OCI-M1 (cell line): ENCODE measurements at places on chromosomes 3 and 15.

GRCh38 chr3:149657321-149657925 lies 402 bp downstream of the WWTR1 start:
- peak; percentile 49 for DNase-seq

DNA sequence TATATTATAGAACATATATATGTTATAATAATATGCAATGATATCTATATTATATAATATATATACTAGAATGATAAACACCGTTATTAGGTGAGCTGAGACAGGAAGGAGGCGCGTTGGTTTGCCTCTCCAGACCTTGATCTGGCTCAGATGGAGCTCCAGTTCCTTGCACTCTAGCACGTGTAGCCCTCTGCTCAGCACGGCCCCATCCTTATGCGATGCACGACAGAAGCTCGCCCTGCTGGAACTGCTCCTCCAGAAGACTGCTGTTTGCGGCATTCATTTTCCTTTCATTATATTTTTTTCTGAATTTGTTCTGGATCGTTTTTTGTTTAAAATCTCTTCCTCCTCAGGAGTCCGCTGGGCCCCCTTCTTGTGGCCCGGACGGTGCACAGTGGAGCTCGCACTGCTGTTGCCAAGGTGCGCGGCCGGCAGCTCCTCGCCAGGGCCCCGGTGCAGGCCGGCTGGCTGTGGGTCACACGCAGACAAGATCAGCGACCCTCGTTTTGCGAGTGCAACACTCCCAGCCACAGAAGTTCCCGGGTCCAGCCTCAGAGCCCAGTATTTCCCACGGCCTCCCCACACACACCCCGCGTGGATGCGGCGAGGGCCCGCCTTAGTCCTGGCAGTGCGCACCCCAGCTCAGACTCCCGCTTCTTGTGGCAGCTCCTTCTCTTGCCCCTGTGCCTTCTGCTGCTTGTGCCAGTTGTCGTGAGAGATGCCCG lies 112.2 kb downstream of the CHL1 start:
- no peak for DNase-seq

DNA sequence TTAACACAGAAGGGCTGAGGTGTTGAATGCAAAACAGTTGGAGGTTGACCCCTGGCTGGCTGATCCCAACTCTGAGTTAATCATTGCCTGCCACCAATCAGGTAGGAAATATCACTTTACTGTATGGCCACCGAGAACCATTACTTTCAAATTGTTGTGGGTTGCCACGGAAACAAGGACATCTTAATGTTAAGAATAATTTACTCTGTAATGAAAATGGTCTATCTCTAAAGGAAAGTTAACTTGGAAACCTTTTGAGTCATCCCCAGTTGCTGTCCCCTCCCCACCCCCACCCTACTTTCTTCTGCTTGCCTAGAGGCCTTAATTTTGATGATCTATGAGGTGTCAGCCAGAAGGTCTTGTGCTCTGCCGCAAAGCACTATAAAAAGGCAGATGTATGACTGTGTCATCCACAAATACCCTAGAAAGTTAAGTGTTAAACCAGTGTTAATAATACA lies 78.7 kb upstream of the SNRK start:
- DNase-seq, result no peak

DNA sequence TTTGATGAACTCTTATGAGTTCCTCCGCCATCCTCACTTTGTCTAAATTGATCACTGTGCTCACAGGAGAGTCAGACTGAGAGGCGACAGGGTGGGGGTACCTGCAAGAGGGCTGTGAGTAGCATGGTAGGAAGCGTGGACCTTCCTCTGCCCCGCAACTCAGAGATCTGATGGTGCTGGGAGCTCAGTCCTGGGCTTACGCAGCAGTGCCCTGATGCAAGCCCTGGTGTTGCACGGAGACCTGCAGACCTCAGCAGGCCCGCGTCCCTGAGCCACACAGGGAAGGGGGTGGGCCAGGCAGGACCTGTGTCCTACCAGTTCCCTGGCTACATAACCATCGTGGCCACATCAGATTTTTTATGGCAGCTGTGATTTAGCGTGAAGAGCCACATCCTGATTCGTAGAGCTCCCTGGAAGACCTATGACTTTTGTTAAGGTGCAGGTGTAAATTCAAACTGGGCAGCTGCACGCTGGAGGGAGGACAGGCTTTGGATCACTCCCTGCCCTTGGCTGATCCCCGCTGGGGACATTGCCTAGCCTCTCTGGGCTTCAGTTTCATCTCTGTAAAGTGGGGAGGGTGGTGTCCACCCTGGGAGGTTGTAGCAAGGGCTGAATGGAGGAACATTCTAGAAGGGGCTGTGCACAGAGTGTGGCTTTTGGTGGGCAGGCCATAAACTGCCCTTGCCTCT lies 176.1 kb downstream of the KLF13 start:
- no peak for DNase-seq

- DNase-seq, result peak; percentile 6
Measured at GRCh38 chr15:70243686-70244540, 146.2 kb upstream of the TLE3 start.

DNA sequence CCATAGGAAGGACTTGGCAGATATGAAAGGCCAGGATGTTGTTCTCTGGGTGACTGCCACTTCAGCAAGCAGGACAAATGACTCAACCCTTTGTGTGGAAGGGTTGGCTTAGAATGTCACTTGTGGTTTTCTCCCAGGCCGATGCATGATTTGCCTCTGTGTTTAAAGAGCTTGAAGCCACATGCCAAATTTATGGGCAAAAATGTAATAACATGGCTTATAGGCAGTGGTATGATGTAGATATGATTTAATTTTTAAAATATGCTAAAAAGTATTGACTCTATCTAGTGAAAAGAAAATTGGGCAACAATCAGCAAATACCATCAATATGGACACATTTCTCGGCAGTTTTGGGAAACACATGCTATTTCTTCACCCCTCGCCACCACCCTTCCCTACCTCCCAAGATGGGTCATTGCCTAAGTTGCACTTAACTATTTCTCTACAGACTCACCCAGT lies 114.6 kb downstream of the CYP19A1 start:
- DNase-seq, result peak; percentile 80

- DNase-seq, result peak; percentile 57
Measured at GRCh38 chr3:136994772-136995516, 37.2 kb downstream of the IL20RB start.

DNA sequence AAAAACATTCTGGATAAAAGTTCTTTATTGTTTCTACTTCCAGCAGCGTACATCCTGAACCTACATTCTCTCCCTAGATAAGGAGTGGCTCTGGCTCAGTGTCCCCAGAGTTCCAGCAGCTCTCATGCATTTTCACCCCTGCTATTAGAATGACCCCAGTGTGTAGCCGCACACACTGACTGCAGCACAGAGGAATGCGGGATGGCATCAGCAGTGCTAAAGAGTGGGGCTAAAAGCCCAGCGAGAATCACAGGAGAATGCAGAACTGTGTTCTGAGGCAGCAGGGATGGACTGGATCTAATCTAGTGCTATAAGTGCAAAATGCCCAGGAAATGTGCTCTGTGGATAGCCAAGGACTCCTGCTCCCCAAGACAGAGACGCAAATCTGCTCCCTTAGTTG lies 66.4 kb upstream of the TJP1 start:
- no peak for DNase-seq

DNA sequence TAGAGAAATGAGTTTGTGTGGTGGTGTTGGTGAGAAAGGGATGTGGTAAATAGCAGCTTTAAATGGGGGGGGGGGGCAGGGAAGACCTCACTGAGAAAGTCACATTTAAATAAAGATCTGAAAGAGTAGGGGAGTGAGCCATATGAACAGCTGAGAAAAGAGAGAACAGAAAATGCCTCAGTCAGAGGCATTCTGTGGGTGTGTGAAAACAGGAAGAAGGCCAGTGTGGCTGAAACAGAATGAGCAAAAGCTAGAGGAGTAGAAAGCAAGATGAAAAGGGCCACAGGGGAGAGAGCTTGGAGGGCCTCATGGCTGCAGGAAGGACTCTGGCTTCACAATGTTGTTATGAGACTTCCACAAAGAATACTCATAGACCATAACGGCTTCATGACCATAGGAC lies 783.3 kb downstream of the ZPLD1 start:
- peak; percentile 40 for DNase-seq

GRCh38 chr15:47399100-47399499 lies 318.2 kb upstream of the SEMA6D start:
- no peak for DNase-seq

DNA sequence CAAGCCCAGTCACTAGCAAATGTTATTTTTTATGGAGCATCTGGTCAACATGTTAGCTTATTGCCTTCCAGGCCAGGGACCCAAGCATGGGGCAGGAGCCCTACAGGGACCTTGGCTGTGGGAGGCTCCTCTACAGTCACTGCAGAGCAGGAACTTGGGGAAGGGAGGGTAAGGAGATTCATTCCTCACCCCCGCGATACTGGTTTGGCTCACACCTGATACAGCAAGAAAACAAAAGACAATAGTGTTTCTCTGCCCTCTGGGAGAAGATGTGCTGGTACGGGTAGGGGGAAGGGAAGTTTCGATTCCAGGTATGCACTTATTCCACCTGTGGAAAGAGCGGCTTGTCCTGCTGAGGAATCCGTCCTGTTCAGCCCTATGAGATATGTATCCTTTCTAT lies 77.6 kb downstream of the SLC12A8 start:
- DNase-seq, result no peak

GRCh38 chr3:13487403-13487802 lies 7.3 kb downstream of the HDAC11 start:
- no peak for DNase-seq

DNA sequence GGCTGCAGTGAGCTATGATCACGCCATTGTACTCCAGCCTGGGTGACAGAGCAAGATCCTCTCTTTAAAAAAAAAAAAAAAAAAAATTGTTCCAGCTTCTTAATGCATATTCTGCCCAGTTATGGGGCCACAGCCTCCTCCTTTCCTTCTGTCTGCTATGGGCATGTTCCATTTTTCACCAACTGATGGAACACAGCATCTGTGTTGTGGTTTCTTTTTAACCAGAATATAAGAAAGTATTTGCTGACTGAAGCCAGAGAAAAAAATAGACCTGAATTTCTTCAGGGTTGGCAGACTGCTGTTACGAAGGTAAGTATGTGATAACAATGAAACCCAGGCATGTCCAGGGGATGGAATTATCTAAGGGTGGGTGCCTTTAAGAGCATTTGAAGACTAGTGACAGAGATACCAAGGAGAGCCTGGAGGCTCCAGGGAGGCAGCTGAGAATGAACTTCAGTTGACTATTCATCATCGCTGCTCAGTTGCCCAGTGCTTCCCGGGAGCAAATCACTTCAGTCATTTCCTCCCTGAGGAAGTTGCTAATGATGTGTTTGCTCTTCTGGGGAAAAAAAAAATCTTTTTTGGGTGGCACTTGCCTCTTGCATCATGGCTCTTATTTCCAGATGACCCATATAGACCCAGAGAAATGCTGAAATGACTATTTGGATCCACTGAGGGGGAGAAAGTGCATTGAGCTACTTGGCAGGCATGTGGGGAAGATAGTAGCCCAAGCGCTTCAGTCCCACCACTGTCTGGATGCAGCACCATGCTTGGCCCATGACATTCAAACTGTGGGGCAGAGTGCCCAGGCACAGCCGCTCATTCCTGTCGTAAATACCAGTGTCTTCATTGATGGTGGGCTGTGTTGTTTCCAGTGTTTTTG lies 14.5 kb downstream of the NCBP2 start:
- no peak for DNase-seq

DNA sequence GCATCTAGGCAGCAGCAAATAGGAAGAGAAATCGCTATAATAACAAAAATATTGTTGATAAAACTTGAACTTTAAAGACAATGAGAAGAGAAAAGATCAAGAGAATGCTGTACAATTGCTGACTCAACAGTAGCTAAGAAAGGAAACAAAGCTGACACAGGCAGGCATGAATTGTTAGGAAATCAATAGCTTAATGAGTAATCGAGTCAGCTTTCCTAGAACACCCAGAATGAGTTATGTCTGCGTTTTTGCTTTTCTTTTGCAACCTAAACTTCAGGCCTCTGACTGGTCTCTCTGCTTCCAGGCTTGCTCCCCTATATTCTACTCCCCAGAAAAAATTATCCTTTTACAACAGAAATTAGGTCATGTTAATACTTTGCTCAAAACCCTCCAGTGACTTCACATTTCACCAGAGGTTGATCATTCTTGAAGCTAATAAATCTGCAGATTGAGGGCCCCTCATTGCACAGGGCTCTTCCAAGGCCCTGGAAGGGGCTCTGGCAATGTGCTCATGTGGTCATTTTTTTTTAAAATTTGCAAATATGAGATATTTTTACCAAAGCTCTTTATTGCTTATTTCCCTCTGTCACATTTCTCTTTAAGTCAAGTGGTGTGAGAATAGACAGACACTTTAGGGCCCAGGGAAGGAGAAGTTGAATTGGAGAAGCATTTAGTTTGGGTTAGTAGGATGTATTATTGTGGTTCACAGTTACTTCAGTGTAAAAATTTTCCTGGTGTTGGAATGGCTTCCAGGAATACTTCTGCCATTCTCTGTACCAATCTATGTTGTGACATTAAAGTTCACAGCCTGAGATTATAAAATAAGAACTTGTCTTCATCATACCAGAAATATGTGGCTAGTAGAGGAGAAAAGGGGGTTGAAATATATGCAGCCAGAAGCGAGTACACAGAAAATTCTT lies 116.3 kb downstream of the TMCO5A start:
- no peak for DNase-seq

- DNase-seq, result no peak
Measured at GRCh38 chr3:196111939-196112386, 30.1 kb upstream of the TFRC start.

- DNase-seq, result peak; percentile 74
Measured at GRCh38 chr3:14125193-14126016, 553 bp downstream of the TMEM43 start.

- no peak for DNase-seq
Measured at GRCh38 chr3:51646091-51646490, 25.0 kb upstream of the TEX264 start.

DNA sequence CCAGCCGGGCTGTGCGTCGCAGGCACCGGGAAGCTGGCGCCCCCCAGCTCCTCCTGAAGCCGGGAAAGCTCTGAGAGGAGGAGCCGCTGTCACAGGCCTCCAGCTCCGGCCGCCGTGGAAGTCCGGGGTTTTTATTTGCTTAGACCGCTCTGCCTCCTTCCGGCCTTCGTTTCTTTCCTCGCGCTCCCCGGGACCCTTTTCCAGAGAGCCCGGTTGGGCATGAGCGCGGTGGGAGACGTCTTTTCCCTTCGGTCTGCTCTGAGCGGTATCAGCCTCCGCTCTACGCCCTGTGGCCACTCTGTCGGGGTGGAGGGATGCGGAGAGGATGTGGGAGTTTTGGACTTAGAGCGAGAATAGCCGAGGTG lies 559 bp downstream of the SENP5 start:
- DNase-seq, result peak; percentile 34
